ENCODE measurements at places on chromosomes 3 and 15.

GRCh38 chr3:116001151-116001621 is 377.9 kb downstream of the GAP43 start:
- no peaks in the 10 kb centered on the region for H3K4me1 ChIP-seq
- DNase-seq: no peak
- H3K36me3 ChIP-seq: no peaks in the 10 kb centered on the region
- H3K4me3 ChIP-seq: no peak overlapping the region

DNA sequence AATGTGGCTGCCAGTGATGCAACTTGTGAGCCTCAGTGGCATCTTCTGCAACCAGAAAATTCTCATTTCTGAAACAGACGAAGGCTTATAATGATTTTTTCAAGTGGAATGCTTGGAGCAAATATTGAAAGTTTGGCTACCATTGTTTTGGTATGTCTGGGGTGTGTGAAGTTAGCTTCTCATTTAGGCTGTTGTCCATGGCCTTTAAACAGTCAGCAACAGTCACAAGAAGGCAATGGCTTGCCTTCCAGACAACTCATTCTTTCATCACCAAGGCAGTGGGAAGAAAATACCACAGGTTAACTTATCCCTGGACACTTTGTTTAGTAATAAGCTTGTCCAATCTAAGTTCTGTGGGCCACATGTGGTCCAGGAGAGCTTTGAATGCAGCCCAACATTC is 4.7 kb upstream of the BNC1 start:
- no peak for DNase-seq
- H3K27ac ChIP-seq: no peak overlapping the region
- H3K27me3 ChIP-seq: peaks cover 35% of the 10 kb centered on the region
- H3K4me1 ChIP-seq: no peaks in the 10 kb centered on the region
- no peak overlapping the region for H3K4me3 ChIP-seq

DNA sequence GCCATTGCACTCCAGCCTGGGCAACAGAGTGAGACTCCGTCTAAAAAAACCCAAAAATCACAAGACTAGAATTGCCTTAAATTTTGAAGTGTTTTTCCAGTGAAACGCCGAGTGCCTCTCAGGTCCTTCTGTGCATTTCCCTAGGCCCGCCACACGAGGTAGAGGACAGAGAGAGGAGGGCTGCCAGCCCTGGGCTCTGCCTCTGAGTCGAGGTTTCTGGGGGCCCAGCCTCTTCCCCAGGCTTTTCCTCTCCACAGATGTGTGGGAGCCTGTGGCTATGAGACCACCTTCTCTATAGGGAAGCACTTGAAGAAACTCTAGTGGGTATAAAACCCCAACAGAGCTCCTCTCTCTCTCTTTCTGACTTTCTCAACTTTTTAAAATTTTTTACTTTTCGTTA is 10.9 kb upstream of the EHD4 start:
- no peaks in the 10 kb centered on the region for H3K27me3 ChIP-seq
- no peaks in the 10 kb centered on the region for H3K4me1 ChIP-seq
- H3K4me3 ChIP-seq: no peak overlapping the region
- DNase-seq: no peak
- H3K36me3 ChIP-seq: no peaks in the 10 kb centered on the region

GRCh38 chr3:154614601-154615000 is 184.6 kb upstream of the GPR149 start:
- H3K4me3 ChIP-seq: no peak overlapping the region
- H3K36me3 ChIP-seq: no peaks in the 10 kb centered on the region
- no peaks in the 10 kb centered on the region for H3K4me1 ChIP-seq
- no peaks in the 10 kb centered on the region for H3K27me3 ChIP-seq

DNA sequence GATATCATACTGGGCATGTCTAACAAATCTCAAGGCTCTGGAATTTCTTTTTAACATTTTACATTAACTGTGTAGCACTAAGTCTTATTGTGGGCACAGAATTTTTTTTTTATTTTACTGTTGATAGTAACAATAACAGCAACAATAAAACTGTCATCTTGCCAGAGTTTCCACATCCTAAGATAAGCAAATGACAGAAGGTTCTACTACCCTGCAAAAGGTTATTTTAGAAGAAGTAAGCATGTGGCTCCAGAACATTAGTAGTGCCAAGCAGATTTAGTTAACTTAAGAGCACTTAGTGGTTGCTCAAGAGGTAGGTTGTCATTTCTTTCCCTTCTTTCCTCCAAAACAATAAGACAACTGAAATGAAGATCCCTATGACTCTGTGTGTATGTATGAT is 743.0 kb upstream of the CBLB start:
- no peak for DNase-seq
- H3K4me1 ChIP-seq: no peaks in the 10 kb centered on the region
- no peak overlapping the region for H3K27ac ChIP-seq
- no peaks in the 10 kb centered on the region for H3K27me3 ChIP-seq

- H3K4me3 ChIP-seq: no peak overlapping the region
- no peak for DNase-seq
- no peak overlapping the region for H3K27ac ChIP-seq
- no peaks in the 10 kb centered on the region for H3K4me1 ChIP-seq
These were observed 107.4 kb downstream of the HES1 start for GRCh38 chr3:194243172-194243837.

DNA sequence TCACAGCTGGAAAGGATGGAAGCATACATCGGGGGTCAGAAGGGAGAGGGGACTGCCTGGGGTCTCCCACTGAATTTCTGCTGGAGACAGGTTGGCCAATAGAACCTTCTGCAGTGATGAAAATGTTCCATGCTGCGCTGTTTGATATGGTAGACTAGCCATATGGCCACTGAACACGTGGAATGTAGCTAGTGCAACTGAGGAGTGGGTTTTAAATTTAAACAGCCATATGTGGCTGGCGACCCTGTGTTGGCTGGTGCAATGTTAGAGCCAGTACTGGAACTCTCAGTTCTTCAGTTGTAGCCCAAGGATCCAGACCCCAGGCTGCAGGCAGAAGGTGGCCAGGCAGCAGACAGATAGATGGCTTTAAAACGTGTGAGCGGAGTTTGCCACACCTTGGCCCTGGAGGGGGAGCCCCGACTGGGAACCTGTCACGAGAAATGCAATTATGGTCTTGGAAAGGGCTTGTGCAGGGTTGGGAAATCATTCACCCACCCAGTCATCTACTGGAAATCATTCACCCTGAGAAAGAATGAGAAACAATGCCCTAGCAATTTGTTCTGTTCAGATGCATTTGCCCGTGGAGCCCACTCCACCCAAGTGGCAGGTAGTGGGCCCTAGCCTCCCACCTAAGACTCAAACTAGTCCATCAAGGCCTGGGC is 127.6 kb downstream of the FBLN2 start:
- no peaks in the 10 kb centered on the region for H3K36me3 ChIP-seq
- no peaks in the 10 kb centered on the region for H3K4me1 ChIP-seq
- H3K27me3 ChIP-seq: peaks cover 3% of the 10 kb centered on the region
- no peak overlapping the region for H3K4me3 ChIP-seq

DNA sequence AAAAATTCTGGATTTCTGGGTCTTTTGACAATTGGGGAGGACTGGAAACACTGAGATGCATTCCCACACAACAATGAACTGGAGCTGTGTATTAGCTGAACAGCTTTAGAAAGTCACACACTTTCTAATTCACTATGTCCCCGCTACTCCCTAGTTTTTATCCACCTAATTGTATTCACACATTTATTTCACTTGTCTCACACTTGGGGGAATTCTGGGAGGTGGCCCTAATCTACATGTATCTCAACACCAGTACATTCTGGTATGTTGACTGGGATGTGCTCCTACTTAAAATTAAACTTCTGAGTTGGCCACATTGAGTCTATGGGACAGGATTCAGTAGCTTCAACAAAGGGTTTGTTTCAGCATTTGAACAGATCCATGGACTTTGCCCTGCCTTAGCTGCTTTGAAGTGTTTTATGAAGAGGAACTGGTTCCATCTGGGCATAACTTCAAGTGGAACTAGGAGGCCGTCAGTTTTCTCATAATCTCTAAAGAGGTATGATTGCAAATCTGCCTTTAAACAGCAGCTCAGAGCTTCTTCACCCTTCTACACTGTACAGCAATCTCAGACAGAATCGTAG is 106.5 kb upstream of the CMC1 start:
- H3K36me3 ChIP-seq: no peaks in the 10 kb centered on the region
- no peak overlapping the region for H3K27ac ChIP-seq
- H3K27me3 ChIP-seq: no peaks in the 10 kb centered on the region
- H3K4me3 ChIP-seq: no peak overlapping the region
- no peak for DNase-seq

GRCh38 chr3:69842789-69843188 is 103.5 kb downstream of the MITF start:
- H3K36me3 ChIP-seq: no peaks in the 10 kb centered on the region
- H3K4me3 ChIP-seq: no peak overlapping the region
- no peak for DNase-seq
- no peak overlapping the region for H3K27ac ChIP-seq
- H3K4me1 ChIP-seq: no peaks in the 10 kb centered on the region
